Tongue (tissue), 3 donors: ENCODE measurements at places on chromosomes 5 and 9.

DNA sequence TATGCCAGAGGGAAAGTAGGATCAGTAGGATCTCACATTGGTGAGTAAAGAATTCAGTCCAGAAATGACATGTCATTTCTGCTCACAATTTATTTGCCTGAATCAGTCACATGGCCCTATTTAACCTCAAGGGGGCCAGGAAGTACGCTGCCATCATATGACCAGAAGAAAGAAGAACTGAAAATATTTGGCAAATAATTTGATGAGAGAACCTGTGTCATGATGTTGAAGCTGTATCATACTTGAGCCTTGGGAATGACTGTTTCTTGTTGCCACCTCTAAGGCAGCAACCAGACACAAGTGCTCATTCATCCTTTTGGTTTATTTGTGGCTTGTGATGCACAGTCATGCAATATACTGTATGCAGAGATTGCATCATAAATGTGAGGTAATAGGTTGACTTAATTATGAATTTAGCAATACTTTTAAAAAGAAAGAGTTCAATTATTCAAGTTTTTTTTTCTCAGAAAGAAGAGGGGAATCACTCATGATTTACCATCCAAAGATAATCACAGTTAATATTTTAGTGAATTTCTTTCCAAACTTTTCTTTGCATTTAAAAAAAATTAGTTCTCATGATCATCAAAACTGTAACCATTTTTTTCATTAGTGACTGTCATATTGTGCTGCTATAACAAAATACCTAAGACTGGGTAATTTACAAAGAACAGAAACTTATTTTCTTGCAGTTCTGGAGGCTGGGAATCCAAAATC, 8.2 kb upstream of the ZFYVE16 start:
- no peak for DNase-seq

DNA sequence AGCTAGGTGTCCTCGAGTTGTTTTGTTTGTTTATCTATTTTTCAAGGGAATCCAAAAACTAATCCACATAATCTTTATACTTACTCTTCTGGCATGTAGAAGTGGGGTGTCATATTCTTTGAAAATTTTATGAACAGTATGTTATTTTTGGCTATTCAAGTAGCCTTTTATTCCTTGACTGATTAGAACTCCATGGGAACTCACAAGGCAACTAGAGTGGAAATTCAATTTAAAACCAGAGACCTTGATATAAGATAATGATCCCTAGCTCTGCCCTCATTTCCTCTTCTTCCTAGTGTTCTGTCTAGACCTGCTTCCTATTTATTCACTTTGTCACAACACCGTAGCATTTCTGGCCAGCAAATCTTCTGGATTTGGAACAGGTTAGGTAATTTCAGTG, 1123.7 kb upstream of the C9orf72 start:
- DNase-seq = no peak

DNA sequence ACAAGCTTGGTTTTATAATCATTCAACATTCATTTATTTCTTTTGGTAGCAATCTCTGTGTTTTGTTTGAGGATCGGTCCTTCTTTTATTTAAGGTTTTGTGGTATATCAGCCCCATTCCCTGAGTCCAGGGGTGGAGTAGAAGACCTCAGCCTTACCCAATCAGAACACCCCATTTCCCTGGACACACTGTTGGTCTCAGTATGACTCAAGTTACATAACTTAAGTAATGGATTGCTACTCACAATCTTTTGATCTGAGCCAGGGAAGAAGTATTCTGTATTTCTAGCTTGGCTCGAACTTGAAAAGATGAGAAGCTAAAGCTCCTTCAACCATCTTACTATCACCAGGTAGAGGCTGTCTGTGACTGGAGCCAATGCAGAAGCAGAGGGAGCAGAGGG, 175.2 kb upstream of the HAPLN1 start:
- DNase-seq = no peak

- DNase-seq = peak; percentile 52
Measured at GRCh38 chr5:107557051-107557658, 113.6 kb downstream of the EFNA5 start.

- no peak for DNase-seq
Measured at GRCh38 chr5:145479857-145480256, 355.3 kb downstream of the PRELID2 start.

DNA sequence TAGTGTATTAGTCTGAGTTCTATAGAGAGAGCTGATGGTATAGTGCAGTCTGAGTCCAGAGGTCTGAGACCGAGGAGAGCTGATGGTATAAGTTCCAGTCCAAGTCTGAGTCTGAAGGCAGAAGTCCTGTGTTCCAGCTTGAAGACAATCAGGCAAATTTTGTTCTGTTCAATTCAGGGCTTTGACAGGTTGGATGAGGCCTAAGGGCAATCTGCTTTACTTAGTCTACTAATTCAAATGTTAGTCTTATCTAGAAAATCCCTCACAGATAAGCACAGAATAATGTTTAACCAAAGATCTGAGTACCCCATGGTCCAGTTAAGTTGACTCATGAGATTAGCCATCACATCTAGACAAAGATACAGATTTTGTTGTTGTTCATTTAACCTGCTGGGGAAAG, 303.0 kb upstream of the KLF4 start:
- no peak for DNase-seq

DNA sequence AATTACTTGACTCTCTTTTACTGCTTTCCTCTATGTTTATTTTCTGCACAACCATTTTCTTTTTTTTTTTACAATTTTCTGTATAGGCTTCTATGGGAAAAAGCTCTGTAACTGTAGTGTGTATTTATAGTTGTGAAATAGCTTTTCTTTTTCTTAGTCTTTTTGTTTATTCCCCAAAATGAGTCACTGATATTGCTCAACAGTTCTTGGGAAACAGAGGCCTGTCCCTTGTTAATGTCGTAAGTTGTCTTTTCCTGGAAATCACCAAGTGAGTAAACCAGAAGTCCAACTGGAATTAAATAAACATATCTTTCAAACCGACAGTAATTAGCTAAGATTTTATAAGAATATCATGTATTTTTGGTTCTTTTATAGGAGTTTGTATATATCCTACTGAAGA, 325.1 kb upstream of the PRR16 start:
- peak; percentile 64 for DNase-seq

DNA sequence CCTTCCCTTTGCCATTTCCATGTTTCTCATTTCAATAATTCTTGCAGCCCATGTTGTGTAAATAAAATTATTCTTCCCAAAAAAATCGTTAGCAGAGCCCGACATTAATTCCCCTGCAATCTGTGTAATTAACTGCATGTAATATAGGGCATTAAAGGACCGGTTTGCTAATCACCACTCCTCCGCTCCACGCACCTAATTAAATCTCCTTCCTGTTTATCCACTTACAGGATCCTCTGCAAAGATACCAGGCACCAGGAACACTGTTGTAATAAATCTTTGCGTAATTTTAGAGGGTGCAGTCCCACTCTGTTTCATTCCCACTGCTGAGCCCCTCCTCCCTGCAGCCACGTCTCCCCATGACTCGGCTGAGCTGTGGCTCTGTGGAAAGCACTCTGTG, 105.0 kb upstream of the PPP1R26 start:
- no peak for DNase-seq

DNA sequence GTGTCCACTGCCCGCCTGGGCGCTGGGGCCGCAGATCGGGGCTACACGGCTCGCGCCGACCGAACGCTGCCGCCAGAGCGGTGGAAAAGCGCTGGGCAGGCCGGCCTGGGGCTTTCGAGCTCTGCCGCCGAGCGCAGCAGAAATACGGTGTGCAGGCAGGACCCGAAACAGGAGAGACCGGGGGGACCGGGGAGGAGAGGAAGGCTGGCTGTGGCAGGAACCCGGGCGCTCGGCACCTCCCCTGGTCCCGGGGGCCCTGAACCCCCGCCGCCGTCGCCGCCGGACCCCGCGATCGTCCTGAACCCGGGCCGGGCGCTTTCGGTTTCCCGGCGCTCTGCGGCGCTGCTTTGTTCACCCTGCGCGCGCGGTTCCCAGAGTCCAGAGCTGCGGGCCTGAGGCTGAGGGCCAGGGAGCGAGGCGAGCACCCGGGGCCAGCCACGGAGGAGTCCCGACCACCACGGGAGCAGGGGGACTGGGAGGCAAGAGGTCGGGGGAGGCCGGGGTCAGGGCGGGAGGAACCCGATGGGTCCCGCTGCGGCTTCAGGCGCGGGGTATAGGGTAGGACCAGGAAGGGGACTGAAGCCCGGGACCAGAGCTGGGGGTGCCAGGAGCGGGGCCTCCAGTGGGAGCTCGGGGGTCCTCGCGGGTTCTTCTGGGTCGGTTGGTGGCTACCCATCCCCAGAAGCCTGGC, 12.0 kb downstream of the IRX2 start:
- DNase-seq = no peak

DNA sequence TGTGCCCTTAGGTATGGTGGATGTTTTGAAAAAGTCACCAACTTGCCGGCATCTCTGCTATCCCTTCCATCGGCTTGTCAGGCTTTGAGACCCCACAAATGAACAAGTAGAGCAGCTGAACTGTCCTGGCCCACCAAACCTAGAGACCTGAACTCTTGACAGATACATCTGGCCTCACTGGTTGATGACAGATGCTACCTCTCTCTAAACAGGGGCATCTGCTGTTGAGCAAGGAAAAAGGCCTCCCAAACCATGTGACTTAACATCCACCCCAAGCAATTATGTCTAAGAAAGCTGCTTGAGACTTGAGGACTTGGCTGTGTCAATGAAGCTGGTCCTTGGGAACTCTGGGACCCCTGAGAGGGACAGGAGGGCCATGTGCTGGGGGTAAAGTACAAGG, 2.3 kb downstream of the CCNI2 start:
- DNase-seq = no peak

DNA sequence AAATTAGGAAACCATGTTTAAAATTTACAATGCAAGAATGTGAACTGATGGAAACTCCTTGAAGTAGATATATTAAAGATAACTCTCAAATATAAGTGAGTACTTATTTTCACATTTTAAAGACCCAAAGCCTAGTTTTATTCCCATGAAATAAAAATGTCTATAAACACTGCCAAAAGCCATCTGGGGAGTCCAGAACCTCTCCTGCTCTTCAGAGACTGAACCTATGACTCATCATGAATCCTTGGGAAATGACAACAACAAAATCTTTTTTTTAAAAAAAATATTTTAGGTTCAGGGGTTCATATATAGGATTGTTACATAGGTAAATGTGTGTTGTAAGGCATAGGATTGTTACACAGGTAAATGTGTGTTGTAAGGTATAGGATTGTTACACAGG, 33.8 kb upstream of the FYB1 start:
- no peak for DNase-seq

DNA sequence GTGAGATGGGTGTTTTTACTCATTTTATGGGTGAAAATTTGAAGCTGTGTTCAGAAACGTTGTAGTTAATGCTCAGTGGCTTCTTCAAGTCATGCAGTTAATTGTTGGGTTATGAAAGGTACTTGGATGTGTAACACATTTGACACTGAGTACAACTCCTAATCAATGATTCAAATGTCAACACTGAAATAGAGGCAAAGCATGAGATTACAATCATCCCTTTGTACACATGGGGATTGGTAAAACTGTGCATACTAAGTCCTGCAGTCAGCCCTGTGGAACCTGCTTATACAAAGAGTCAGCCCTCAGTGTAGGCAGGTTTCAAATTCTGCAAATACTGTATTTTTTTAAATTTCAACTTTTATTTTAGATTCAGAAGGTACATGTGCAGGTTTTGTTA, 3.3 kb downstream of the ABLIM3 start:
- no peak for DNase-seq

DNA sequence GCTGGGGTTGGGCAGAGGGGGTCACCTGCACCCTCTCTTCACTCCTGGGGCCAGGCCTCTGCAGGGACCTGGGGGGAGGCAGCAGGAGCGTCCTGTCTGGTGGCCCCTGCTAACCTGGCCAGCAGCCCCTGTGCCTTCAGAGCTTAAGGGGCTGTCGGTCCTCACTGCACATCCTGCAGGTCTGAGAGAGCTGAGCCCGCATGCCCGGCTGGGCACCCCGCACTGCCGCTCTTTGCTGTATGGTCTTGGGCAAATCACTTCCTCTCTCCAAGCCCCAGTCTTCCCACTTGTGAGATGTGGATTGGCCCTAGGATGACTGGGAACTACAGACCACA, 7.9 kb downstream of the FLT4 start:
- DNase-seq = no peak

DNA sequence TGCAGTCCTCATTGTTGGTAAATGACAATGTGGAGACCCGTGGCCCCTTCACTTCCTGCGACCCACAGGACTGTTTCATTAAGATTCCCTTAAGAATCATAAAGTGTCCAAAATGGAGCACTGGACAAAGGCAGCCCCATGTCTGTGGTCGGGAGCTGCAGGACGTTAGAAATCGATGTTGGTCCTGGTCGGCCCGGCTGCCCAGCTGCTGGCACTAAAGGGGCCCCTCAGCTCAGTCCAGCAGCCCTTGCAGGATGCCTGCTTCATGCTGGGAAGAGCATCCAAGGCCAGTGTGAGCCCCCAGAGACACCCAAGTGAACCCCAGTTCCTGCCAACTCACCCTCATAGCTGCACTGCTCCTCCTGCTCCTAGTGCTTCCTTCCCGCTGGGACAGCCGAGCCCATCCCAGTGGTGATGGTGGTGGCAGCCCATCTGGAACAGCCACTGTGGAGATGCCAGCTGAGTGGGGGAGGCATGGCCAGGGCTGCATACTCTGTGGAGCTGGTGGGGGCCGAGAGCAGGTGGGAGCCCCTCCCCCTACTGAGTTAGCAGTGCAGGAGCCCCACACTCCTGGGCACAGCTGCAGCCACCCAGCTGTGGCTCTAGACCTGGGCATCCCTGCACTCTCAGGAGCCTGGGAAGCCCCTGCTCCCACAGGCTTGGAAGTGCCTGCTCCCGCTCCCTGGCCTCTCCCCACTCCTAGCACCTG, 168.0 kb upstream of the IRX2 start:
- no peak for DNase-seq

GRCh38 chr9:97863314-97863713, 10.3 kb downstream of the FOXE1 start:
- DNase-seq = no peak

- no peak for DNase-seq
Measured at GRCh38 chr5:17379100-17379951, 118.7 kb upstream of the TAF11L2 start.

DNA sequence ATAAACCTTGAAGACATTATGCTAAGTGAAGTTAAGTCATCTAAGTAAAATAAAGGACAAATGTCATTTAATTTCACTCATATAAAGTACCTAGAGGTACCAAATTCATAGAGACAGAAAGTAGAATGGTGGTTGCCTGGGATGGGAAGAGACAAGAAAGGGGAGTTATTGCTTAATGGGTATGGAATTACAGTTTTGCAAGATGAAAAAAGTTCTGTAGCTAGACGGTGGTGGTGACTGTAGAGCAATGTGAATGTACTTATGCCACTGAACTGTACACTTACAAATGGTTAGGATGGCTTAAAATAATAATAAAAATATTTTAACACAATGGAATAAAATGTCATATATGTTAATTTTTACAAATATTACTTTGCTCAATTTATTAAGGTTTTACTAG, 128.0 kb downstream of the MPDZ start:
- no peak for DNase-seq

DNA sequence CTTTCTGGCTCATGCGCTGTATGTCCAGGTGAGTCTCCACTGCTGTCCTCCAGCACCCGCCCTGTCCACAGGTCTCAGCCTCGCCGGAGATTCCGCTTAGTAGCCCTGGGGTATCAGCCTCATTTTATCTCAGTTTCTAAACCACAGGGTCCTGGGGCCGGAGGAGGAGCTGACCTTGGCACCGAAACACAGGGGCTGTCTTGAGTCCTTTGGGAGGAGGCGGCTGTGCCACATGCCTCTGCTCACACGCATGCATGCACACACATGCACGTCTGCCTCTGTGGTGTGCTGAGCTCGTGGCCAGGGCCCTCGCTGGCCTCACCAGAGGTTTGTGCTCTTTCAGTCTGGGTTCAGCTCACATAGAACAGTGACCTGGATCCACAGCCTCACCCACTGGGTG, 23.3 kb downstream of the TRIP13 start:
- DNase-seq = no peak
